Kidney capillary endothelial cell (primary cell): ENCODE measurements at places on chromosomes 1 and 21.

- DNase-seq: no peak
These were observed 364.9 kb downstream of the PRDM2 start for GRCh38 chr1:14064649-14065442.

GRCh38 chr21:44845418-44846223 lies 27.8 kb upstream of the SUMO3 start:
- DNase-seq: peak; percentile 11

DNA sequence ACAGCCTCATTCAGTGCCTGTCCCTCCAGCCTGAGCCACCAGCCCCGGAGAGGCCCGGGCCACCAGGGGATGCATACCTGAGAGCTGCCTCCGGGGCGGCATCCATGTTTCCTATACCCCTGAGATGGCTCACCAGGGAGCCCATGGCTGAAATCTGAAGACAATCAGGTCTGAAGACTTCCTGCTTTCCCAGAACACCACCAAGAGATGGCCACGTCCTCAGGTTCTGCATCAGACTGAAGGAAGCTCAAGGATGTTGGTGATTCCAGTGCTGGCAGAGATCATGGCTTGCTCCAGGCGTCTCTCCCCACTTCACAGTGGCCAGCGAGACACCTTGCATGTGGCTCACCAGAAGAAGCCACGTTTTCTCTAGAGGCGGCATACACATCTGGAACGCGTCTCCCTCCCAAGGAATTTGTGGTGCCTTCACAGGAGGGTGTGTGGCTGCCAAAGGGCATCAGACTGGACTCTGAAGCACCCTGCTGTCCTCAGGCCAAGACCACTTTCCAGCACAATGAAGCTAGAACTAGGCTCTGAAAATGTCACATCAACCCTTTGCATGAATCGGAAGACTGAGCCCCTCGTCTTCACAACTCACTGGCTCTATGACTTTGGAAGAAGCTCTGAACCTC lies 170.7 kb upstream of the IRF2BP2 start:
- DNase-seq: no peak

- no peak for DNase-seq
These were observed 2.7 kb downstream of the SNAPIN start for GRCh38 chr1:153661111-153661708.

DNA sequence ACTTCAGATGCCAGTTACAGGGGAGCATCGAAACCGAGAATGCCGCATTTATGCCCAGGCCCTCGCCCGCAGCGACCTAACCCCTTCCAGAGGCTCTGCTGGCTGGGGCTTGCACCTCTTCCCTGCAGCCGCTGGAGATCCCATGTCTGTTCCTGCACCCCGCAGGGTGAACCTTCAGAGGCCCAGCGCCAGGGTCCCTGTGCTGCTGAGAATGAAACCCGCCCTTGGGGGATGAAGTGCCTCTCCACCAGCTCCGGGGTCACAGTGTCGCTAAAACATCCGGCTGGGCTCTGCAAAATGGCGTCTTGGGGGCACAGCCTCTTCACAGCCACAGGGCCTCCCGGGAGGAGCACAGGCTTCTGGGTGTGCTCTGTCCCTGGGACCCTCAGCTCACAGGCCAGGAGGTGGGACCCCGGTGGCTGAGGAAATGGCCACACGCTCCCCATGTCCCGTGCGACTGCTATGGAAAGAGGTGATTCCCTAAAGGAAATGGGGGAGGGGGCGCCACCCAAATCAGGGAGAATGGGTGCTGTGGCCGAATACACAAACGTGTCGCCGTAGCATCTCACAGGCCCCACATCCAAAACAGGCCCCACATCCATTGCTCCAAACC lies 39.9 kb upstream of the TSPEAR start:
- no peak for DNase-seq
